ENCODE measurements at places on chromosomes 5 and 9.

- DNase-seq: no peak
Observed at GRCh38 chr5:9555961-9556360, 10.1 kb upstream of the SEMA5A start.

DNA sequence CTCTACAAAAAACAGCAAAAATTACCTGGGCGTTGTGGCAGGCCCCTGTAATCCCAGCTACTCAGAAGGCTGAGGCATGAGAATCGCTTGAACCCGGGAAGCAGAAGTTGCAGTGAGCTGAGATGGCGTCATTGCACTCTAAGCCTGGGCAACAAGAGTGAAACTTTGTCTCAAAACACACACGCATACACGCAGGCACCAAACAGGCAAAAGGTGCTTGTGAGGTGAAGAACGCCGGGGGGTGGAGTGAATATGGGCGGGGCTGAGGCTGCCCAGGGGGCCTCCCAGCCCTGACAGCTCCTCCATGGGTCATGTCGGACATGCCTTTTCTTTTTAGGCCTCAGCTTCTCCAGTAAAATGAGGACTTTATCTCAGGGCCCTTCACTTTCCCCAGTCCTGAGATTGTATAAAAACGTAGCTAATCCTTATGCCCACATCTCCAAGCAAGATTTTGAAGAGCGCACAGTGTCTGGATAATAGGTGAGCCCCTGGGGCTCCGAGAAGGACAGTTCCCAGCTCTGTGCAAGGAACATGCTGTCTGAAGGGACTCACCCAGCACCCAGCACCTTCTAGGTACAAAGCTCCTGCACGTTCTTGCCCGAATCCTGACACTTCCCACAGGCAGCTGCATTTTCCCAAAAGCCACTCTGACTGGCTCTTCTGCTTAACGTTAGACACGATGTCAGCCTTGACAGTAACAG is 168.3 kb downstream of the COL23A1 start:
- DNase-seq: no peak

DNA sequence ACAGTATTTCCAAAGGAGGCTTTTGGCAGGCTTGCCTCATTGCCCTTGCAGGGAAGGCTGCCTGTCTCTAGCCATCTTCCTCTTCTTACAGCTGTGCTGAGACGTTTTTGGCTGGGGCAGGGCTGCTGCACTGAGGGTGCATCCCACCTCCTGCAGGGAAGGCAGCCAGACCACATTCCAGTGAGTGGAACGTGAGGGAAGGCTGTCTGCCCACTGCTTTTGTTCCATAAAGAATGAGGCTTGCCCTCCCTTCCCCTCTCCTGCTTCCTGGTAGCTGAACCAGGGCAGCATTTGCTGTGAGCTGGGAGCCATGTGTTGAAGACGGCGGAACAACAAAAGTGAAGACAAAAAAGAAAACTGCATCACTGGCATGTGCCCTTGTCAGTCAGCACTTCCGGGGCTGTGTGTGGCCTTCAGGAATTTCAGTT is 16.8 kb downstream of the MGAT1 start:
- DNase-seq: no peak

DNA sequence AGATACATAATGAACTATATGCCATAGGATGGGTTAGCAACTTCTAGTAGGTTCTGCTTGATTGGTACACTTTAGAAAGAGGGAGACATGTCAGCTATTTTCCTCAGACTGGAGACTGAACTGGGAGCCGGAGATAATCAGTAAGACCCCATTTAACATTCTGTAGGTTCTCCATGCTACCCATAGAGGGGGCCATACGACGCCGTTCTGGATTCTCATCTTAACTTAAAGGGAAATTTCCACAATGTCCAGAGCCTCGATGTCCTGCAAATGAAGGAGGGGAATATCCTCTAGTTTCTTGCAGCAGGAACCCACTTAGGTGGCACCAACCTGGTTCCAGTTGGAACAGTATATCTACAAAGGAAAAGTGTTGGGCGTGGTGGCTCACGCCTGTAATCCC is 22.3 kb upstream of the NPM1 start:
- DNase-seq: no peak

DNA sequence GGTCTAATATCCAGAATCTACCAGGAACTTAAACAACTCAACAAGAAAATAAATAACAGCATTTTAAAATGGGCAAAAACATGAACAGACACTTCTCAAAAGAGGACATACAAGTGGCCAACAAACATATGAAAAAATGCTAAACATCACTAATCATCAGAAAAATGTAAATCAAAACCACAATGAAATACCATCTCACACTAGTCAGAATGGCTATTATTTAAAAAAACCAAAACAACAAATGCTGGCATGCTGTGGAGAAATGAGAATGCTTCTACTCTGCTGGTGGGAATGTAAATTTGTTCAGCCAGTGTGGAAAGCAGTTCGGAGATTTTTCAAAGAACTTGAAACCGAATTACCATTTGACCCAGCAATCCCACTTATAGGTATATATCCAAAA is 63.1 kb downstream of the ADAMTS6 start:
- no peak for DNase-seq

DNA sequence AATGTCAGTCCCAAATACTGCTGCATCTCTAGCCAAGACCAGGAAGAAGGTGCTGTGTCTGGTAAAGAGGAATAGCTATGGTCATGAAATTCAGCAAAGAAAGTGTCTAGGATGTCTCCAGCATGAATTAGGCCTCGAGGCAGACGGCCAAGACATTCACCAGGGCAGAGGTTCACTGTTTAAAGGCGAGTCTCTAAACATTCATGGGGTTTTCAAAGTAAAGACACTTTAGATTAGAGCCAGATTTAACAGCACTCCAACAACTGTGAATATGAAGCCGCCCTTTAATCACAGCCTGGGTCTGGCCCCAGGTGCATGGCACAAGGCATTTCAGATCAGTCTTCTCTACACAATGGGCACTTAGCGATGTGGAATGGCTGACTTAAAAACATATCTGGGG is 95.0 kb downstream of the ANKH start:
- DNase-seq: no peak

DNA sequence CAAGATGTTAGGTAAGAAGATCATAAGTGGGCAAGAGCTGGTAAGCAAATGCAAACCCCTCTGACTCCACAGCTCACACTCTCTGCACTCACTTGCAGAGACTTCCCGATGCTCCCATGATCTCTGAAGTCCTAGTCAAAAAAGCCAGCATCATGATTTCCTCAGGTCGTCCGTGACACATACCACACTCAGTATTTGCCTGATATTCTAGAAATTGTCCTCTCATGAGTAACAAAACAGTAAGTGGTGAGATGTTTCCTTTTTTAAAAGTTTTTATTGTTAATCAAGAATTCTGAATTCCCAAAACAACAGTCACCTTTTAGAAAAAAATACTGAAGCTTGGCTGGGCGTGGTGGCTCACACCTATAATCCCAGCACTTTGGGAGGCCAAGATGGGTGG is 194.6 kb downstream of the DENND1A start:
- DNase-seq: no peak

GRCh38 chr9:133035669-133036068 is 4.9 kb downstream of the GTF3C5 start:
- no peak for DNase-seq

DNA sequence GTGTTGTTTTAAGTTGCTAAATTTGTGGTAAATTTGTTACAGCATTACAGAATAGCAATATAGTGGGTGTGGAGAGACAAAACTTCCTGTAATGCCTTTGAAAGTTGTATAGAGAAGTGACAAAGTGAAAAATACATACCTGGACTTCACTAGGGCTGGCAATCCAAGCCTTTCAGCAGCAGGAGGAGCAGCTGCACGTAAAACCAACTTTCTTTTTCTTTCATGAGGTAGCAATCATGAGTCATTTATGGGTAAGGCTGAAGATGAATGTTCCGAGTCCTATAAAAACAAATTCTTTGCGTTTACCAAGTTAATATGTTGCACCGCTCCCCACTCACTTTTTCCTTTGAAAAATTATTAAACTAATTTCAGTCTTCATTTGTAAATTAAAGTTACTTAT is 1138.2 kb downstream of the TAF11L14 start:
- no peak for DNase-seq

DNA sequence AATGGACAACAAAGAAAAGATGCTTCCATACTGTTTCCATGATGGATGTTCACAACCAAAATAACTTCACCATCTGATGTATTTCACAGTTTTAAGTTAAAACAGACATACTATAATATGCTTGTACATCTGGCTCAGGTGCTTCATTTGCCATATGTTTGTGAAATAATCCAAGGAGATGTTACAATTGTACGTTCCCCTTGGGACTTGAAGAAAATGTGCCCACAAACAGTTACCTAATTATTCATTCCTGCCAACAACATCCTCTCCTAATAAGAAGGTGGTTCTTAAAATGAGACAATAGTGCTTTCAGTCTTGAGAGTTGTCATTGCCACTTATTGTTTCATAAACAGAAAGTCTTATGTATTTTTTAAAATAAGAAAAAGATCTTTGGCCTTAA is 33.1 kb upstream of the SMARCA2 start:
- no peak for DNase-seq

DNA sequence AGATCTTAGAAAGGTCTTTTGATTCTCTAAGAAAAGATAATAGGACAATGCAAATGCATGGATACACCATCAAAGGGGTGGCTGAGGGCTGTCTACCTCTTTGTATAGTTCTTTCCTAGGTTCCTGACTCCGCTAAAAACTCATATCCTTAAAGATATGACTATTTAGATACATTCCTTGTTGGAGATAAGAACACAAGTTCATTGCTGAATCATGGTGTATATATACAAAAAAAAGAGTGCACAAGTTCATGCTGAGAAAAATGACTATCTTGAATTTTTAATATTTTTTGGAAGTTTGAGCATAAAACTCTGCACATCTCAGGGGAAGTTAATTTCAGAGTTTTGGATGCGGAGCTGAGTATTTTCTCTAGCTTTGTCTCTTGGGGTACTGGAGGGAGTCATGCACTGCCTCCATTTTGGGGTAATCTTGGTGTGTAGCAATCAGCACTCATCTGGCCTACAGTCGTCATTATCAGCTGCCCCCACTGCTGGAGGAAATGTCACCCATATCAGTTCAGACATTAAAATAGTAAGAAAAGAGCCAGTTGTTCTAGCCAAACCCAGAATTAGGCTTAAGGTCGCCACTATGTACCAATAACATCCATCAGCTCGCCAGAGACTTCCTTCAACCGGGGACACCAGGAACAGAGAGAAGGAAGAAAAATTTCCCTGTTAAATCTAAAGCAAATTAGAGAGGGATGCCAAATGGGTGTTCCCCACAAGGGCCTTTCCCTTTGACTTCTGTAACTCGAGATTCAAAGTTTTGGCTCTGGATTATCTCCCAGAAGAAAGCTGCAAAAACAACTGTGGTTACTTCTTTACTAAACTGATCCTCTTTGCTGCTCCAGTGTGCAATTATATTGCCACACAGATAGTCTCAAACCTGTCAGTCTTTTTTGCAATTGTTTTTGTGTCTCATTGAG is 49.0 kb downstream of the PTTG1 start:
- no peak for DNase-seq

DNA sequence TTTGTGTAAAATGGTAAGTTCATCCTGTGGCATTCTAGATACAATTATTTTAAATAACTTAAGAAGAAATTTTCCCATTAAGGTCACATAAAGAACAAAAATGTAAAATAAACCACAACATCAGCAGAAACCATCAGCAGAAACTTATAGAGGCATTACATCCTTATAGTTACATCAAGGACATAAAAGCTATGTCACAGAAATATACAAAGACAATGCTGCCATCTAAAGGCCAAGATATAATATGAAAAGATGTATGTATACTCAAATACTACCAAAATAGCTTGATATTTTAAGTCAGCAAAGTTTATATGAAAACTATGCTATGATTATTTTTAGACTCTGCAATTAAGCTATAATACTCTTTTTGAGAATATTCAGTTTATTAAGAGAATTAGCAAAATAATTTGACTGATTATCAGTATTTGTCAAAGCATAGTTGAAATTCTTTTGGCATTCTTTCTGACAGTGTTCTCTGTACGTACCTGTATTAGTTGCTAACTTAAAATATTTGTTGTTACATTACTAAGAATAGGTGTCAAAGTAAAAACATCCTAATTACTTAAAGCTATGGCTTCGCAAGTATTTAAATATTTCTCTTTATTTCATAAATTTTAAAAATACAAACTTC is 36.2 kb downstream of the FBXL17 start:
- DNase-seq: no peak

DNA sequence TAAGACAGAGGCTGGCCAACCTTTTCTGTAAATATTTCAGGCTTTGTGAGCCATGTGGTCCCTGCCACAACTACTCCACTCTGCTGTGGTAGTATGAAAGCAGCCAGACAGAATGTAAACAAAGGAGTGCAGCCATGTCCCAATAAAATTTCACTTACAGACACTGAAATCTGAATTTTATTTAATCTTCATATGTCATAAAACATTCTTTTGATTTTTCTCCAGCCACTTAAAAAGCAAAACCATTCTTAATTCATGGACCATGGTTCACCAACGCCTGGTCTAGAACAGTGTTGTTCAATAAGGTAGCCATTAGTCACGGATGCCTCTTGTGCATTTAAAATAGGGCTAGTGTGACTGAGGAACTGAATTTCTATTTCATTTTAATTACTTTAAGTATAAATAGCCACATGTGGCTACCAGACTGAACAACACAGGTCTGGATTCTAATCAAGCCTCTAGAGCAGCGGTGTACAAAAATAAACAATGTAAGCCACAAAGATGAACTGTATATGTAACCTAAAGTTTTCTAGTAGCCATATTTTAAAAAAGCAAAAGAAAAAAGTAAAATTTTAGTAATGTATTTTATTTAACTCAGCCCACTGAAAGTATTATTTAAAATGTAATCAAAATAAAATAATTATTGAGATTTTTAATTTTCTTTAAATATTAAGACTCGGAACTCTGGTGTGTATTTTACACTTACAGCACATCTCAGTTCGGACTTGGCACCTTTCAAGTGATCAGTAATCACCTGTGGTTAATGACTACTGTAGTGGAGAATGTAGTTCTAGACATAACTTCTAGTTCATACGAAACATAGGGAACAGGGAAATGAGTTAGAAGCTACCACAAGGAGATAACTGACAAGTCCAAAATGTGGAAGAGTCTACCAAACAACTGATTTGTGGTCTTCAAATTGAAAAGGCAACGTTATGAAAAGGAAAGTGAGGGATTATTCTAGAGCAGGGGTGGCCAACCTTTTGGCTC is 14.3 kb downstream of the GEMIN5 start:
- DNase-seq: no peak

DNA sequence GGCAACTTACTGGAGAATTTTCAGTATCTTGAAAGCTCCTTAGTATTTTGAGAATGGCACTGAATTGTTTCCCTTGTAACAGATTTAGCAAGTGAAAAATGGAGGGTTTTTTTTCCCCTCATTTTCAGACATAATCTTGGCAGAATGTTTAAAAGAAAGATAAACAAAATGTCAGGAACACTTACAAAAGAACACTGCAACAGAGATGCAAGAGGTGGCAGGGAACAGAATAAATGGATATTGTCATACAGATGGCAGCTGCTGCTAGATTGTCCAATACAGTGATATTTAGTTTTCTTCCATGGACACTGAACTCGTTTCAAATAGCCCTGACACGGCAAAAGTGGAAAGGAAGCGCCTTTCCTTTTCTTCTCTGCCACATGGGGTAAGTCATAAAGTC is 76.9 kb upstream of the ZNF608 start:
- no peak for DNase-seq

Data from activated naive CD4-positive, alpha-beta T cell treated with anti-CD3 and anti-CD28 coated beads, Interleukin-2, amount 10 ng/mL, durations not matched to agents 7 days and 5 days (primary cell).